ENCODE measurements at places on chromosomes 3 and 15.

DNA sequence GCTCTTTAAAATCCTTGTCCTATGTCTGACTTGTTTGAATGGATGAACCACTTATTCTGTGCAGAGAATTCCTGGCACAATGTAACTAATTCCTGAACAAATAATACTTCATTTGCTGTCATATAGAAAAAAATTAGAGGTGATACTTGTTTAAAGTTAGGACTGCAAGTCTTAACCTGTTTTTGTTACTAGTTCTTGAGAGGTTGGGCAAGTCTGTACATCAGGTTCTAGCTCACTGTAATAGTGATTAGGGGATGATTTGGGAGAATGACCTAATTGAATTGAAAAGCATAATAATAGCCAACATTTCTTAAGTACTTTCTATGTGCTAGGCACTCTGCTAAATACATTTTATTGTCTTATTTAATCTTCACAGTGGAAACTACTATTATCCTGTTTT, 49.3 kb downstream of the GMPS start:
- no peak for DNase-seq

DNA sequence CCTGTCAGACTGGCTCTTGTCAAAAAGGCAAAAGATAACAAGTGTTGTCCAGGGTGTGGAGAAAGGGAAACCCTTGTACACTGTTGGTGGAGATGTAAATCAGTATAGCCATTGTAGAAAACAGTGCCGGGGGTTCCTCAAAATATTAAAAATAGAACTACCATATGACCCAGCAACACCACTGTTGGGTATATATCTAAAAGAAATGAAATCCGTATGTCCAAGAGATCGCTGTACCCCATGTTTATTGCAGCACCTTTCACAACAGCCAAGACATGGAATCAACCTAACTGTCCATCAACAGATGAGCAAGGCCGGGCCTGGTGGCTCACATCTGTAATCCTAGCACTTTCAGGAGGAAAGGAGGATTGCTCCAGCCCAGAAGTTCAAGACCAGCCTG, 6.2 kb downstream of the CYFIP1 start:
- no peak for DNase-seq

GRCh38 chr3:107892955-107893624, 197.7 kb downstream of the CD47 start:
- peak; percentile 1 for DNase-seq

GRCh38 chr3:31219131-31219843, 313.4 kb upstream of the STT3B start:
- no peak for DNase-seq

DNA sequence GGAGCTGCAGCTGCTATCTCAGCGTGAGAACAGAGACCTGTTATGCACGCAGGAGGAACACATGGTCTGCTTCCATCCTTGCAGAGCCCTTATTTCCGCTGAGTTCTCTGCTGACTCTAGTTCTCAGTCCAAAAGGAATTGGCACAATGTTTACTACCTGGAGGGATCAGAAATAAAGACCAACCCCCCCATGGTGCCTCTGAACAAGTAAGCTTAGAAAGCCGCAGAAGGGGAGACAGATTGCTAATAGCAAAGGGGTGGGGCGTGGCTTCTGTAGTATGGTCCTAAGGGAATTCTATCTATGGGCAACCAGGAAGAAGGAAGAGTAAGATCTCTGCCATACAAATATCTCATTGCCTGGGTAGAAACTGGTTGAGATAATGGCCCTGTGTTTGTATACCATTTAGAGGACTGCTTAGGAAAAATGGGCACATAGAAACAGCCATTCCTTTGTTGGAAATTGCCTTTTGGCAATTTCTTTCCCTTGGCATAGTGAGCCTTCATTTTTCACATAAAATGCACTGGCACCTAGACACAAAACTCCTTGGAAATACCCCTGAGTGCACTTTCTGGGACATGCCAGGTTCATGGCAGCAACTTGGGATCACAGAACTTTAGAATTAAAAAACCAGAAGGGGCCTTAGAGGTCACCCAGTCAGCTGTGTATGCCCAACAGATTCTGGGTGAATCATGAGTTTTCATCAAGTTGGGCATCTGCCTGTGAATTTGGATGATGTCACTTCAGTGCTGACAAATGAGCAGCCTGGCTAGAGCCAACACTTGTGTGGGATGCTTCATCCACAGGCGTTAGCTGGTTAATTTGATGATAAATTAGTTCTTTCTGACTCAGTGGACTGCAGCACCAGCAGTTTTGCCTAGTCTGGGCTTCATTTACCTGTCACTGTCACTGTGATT, 57.4 kb upstream of the STXBP5L start:
- no peak for DNase-seq

DNA sequence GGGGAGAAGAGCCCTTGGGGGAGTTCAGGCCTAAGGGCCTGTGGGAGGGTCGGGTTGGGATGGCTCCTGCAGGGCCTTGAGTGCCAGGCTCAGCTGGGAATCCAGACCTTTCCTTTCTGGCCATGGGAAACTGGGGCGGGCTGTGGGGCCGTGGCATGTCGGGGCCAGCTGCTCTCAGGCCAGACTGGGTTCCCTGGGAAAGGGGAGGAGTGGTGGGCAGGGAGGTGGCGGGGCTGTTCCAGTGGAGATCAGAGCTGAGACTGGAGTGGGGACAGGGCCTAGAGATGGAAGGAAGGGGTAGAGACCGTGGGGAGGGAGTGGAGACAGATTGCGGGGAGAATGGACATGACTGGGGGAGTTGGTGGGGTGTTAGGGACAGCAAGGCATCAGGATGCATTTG, 20.3 kb downstream of the FBLN2 start:
- DNase-seq = no peak

GRCh38 chr15:83053151-83053550, 13.9 kb downstream of the BTBD1 start:
- no peak for DNase-seq

DNA sequence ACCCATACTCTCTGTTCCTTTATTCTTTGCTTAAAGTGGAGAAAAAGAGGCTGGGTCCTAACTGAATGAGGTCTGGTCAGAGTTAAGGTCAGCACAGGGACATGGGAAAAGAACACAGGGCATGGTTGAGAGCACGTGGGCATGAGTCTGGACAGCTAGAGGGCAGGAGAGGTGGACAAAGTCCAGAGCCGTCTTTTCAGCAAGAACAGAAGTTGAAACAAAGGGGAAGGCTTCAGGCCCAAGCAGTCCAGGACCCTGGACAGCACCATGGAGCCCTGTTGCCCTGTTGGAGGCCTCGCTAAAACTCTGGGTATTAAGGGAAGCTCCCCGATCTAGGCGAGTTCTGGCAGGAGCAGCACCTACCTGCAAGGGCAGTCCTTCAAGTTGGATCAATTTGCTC, 50.7 kb downstream of the XYLB start:
- DNase-seq = no peak

GRCh38 chr3:117045143-117045542, 335.6 kb downstream of the TUSC7 start:
- DNase-seq = no peak

GRCh38 chr3:148379763-148380382, 317.8 kb upstream of the AGTR1 start:
- no peak for DNase-seq

- DNase-seq = no peak
Measured at GRCh38 chr15:95760508-95760907, 570.0 kb upstream of the NR2F2 start.

DNA sequence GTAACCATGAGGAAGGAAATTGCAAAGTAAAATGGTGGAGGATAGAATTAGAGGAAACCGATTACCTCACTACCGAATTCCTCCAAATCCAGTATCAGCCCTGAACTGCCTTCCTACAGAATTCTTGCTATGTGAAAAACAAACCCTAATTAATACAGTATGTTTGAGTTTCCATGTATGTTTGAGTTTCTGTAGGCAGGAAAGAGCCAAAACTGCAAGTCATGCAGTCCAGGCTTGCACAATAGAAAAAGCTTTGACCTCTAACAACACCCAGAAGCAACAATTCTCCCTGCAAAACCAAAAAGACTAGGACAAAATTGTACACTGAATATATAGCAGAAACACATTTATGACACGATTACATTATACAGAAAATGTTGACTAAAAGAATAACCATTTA, 614.8 kb downstream of the DIPK2A start:
- DNase-seq = no peak

- no peak for DNase-seq
Measured at GRCh38 chr3:166510382-166510781, 673.2 kb upstream of the BCHE start.

DNA sequence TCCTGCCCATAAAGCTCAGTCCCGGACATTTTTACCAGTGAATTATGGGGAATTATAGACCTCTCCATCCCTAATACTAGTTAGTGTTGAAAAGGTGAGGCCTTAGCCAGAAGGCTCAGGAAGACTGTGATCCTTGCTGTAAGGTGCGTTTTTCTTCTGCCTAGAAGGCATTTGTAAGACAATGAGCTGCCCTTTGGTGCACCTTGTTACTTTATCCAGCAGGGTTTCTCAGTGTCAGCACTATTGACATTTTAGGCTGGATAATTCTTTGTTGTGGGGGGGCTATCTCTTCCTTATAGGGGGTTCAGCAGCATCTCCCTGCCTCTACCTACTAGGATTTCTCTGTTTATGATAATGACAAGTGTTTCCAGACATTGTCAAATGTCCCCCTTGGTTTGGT, 108.1 kb upstream of the ABHD17C start:
- DNase-seq = no peak

DNA sequence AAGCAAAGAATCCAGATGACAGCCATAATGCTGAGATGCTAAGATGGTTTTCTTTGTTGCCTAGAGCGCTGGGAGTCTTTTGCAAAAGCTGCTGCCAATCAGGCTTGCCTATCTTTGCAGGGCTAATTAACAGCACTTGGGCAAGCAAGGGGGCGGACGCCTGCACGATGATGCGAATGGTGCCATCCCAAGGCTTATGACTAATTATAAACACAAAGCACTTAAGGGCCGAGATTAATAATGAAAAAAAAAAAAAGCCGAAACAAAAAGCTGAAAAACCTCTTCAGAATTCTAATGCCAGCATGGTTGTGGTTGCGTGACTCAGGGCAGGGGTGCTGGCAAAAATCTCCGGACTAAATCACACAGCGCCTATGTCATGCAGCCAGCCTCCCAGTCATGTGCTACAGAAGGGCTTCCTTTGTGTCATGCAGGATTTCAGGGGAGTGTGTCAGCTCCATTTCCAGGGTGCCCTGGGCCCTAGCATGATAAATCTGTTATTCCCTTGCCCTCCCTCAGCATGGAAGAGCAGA, 185.0 kb upstream of the ANKRD28 start:
- DNase-seq = no peak

DNA sequence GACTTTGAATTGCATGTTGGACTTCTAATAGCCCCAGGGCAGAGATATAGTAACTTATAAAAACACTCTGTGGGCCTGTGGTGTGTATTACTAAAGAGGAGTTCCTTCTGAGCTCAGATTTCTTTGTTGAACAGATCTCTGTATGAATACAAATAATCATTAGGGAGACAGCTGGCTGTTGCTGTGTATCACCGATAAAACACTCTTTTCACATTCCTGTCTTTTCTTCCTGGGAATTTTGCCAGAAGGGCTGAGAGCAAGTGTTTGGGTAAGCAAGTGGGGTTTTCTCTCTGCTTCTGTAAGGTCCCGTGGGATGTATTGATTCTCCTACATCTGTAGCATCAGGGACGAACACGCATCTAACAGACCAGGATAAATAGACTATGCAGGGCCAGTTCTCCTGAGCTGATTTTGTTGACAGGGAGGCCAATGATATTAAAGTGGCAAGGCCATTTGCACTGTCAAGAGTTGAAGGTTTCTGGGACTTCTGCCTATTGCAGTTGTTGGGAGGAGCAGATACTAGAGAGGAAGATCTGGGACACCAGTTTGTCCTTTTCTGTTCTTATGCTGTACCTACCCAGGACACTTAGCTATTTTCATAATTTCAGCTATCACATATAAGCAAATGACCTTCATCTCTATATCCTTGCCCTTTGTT, 225.9 kb upstream of the CD96 start:
- DNase-seq = no peak

GRCh38 chr3:161066930-161067329, 38.2 kb downstream of the B3GALNT1 start:
- DNase-seq = no peak

DNA sequence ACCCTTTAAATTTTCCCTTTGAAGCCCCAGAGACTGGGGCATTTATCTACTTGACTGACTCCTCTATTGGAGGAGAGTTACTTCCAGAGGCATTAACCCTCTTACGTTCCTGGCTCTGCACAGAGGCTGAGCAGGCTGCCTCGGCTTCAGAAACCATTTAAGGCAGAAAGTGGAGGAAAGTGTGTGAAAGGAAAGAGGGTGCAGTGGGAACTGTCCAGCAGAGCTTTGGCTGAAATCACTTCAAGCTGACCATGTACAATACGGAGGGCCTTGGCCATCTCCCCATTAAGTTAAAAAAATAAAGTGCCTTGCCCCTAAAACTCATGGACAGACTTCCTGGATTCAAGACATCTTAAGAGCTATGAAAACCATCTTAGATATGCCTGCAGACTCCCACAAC, 238.7 kb downstream of the SV2B start:
- no peak for DNase-seq

- DNase-seq = no peak
Measured at GRCh38 chr3:49831341-49831740, 17.6 kb upstream of the UBA7 start.

- no peak for DNase-seq
Measured at GRCh38 chr3:104392327-104392726, 974.4 kb upstream of the ALCAM start.

- no peak for DNase-seq
Measured at GRCh38 chr15:53128652-53129051, 338.5 kb upstream of the ONECUT1 start.

DNA sequence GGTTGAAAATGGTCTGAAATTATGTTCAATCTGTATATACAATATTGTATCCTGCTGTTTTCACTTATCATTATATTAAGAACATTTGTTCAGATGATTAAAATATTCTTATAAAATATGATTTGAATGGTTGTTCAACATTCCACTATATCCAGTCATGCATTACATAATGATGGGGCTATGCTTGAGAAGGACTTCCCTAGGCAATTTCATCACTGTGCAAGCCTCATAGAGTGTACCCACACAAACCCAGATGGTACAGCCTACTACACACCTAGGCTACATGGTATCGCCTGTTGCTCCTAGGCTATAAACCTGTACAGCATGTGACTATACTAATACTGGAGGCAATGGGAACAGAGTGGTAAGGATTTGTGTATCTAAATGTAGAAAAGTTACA, 30.5 kb downstream of the SLC7A14 start:
- no peak for DNase-seq

GRCh38 chr15:59993950-59994401, 10.1 kb upstream of the FOXB1 start:
- DNase-seq = no peak
